ENCODE measurements at places on chromosomes 2 and 18.

- no peak for DNase-seq
Measured at GRCh38 chr18:72675394-72675793, 131.3 kb upstream of the CBLN2 start.

- no peak for DNase-seq
Measured at GRCh38 chr2:171824086-171824485, 70.0 kb downstream of the SLC25A12 start.

GRCh38 chr18:30522288-30522929 is 520.1 kb downstream of the DSC3 start:
- DNase-seq = no peak

- DNase-seq = no peak
Measured at GRCh38 chr2:129135017-129135416, 816.3 kb upstream of the HS6ST1 start.

GRCh38 chr2:151916632-151917031 is 88.4 kb upstream of the ARL5A start:
- no peak for DNase-seq

- no peak for DNase-seq
Measured at GRCh38 chr2:217611056-217611455, 391.7 kb downstream of the TNS1 start.

DNA sequence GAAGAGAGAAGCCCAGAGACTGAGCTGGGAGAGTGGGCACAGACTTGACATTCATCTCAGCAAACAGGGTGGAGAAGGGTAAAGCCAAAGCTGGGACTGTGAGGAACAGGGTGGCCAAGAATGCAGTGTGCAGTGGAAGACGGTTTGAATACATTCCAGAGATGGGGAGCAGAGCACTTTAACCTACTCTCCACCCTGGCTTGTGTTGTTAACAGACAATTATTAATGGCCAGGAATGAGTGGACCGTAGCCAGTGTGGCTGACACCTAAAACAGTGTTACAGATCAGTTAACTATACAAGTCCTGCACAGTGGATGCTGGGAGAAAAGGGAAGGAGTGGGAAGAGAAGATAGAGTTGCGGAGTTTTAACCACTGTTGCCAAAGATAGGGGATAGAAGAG is 7.4 kb upstream of the NAB1 start:
- DNase-seq = no peak

- no peak for DNase-seq
Measured at GRCh38 chr18:4636967-4637366, 181.9 kb upstream of the DLGAP1 start.

GRCh38 chr18:34862561-34862960 is 152.5 kb downstream of the DTNA start:
- DNase-seq = no peak

DNA sequence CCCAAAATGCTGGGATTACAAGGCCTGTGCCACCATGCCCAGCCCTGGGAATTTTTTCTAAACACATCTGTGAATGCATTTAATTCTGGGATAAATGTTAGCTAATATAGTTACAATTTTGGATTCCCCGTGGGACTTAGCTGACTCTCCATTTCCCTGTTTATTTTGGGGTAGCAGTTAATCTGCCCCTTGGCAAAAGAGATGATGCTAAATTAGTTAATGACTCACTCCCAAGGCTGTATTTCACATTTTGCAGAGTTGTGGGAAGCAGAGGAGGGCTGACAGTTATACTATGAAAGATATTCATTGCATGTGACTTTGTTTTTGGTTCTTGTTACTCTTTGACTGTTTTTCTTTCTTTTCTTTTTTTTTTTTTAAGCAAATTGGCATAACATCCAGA is 3.2 kb downstream of the MTHFD2 start:
- DNase-seq = no peak

DNA sequence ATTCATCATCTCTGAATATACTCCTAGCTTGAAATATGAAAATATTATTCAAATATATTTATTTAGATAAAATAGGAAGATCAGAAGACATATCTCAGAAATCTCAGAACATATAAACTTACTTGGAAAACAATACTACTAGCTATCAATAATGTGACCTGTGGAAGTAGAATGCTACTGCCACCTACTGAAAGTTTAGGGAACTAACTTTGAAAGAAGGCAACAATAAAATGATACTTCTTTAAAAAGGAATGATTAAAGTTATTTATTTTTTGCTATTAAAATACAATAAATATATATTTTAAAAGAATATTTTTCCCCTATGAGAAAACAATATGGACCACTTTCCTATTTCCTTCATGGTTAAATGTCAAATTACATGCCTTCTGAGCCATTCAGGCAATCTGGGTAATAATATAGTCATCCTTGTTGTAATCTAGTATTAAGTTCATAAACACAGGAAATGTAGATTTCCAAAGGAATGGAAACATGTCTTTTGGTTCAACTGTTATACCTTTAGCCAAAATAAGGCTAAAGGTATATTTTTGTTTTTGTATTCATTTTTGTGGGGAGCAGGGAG is 26.0 kb downstream of the ACADL start:
- DNase-seq = no peak

DNA sequence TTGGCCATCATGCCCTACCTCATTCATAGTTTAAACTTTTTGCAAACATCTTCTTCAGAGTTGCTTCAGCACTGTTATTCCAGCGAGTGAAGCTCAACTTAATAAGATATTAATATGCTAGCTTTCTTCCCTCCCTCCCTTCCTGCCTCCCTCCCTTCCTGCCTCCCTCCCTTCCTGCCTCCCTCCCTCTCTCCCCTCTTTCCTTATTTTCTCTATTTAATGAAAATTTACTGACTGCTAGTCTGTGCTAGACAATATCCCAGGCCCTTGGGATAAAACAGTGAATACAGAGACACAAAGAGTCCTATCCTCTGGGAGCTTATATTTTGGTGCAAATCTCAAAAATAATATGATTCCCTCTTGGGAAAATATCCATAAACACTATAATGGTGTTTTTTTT is 42.9 kb downstream of the DOCK10 start:
- no peak for DNase-seq

DNA sequence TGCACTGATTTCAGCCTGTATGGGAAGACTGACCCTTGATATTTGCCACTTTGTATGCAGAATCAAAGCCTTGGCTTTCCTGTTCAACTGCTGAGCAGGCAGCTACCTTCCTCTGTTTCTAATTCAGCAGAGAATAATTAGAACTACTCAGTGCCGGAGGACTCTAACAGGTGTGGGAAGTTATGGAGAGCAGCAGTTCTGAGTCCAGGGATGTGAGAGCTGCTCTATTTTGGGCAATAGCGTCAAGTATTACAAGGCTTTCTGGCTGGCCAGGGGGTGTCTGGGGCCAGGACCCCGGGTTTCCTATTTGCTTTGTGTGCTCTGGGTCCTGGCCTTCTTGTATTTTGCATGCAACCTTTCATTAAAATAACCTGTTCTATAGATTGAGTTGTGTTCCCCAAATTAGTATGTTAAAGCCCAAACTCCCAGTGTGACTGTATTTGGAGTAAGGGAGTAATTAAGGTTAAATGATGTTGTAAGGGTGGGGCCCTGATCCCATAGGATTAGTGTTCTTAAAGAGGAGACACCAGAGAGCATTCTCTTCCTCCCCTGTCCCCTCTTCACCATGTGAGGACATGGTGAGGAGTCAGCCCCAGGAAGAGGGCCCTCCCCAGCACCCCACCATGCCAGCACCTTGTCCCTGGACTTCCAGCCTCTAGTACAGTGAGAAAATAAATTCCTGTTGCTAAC is 5.6 kb upstream of the NTSR2 start:
- DNase-seq = no peak

DNA sequence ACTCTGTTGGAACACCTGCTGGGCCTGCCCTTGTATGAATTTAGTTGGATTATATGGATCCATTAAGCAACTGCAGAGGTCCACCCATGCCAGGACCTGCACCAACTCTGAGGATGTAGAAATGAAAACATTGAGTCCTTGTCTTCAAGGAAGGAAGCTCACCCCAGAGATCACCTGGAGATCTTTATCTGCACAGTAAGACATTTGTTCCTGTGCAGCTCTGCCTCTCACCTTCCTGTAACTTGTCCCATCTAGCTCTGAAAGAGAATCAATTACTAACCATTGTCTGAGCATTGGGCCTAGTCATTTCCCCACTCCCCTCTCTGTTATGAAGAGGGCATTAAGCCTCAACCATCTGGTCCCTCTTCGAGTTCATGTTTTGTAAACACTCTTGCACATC is 105.2 kb upstream of the YWHAQ start:
- DNase-seq = no peak

GRCh38 chr2:225771701-225772100 is 372.2 kb downstream of the NYAP2 start:
- DNase-seq = no peak

GRCh38 chr18:79662034-79662433 is 17.6 kb upstream of the CTDP1 start:
- no peak for DNase-seq

DNA sequence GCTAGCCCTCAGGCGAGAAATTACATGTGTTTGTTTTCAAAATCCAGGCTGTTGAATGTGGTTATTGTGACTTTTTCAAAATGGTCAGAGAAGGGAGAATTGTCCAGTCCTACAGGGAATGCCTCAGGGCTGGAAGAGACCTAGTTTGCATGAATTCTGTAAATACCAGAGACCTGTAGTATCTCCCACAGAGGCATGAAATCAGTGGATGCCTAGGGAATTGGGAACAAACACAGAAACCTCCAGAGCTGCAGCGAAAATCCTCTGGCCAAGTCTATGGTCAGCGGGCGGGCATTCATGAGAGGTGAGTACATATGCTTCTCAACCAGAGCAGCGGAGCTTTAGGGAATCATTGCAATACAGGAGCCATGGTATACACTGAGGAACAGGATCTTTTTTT is 1596.5 kb upstream of the NXPH2 start:
- DNase-seq = no peak

- DNase-seq = no peak
Measured at GRCh38 chr2:65076345-65076710, 20.1 kb downstream of the CEP68 start.

DNA sequence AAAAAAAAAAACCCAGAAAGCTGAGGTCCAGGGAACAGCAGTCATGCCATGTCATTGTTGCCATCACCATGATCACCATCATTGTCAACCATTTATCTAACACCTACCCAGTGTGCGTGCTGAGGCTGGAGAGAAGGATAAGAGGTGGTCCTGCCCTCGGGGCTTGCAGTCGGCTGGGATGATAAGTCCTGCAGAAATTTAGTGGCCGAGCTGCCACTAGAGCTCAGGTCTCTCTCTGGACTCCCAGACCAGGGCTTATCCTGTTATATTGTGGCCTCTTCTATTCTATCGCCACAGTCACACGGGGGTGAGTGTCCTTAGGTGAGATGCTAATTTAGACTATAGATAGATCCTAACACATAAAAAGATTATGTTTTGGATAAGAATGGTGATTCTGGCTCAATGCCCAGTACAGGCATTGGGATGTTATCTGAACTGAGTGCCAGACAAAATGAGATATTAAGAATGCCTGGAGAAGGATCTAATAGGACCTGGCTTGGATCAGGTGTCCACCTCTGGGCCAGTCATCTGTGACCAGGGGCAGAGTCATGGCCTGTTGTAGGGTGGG is 43.2 kb upstream of the YWHAQ start:
- no peak for DNase-seq

GRCh38 chr18:37450434-37451132 is 115.0 kb downstream of the CELF4 start:
- no peak for DNase-seq

DNA sequence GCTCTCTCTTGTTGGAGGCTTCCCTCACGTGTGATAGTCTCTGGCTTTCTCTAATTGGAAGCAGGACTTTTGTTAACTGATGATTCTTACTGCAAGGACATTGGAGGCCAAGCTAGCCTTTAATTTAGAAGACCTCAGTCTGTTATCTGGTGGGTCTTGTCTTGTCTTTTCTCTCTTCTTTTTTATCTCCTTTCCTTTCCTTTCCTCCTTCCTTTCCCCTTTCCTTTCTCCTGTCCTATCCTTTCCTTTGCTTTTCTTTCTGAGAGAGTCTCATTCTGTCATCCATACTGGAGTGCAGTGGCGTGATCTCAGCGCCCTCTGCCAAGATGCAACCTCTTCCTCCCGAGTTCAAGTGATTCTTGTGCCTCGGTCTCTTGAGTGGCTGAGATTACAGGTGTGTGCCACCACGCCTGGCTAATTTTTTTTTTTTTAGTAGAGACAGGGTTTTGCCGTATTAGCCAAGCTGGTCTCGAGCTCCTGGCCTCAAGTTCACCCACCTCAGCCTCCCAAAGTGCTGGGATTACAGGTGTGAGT is 18.1 kb downstream of the CCNYL1 start:
- no peak for DNase-seq

DNA sequence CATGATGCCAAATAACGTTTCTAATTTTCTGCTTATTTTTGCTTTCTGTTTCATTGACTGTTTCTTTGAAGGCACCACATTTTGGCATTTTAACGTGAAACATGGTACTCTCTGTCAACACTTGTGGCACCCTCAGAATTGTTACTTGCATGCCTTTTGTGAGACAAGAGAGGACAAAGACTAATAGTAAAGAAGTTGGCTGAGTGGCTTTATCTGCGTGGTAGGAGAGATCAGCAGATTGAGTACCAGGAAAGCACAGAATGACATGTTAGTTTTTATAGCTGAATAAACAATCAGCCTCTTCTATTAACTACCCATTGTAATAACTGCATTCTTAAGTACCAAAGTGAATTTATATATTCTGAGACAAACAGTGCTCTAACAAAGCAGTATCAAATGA is 8.6 kb downstream of the ZNF638 start:
- no peak for DNase-seq

GRCh38 chr2:43227830-43228281 is 1.4 kb upstream of the ZFP36L2 start:
- DNase-seq = no peak

DNA sequence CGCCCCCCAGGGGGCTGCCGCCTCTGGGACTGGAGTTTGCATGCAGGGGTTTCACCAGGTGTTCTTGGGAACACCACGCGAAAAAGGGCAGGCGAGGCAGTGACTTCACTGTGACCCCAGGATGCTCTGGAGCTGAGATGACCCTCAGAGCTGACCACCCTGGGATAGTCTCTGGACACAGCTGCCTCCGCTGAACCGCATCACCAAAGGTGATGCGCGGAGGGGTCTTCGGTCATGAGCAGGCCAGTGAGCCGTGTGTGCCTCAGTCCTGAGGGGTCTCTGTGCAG is 17.5 kb downstream of the GPR35 start:
- no peak for DNase-seq

DNA sequence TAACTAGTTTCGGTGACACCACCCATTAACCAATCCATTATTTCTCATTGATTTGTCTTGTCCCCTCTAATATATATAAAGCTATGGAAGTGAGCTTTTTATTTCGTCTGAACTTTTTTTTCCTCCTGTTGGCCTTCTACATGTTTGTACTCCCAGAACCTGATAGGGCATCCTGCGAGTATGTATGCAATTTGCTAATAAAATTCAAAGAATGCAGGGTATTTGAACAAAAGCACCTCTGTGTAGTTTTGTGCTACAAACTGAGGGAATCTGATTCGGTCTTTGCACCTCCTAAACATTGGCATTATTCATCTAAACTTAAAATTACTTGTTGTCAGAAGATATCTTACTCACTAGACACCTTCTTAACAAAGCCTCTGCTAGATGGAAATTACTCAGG is 242.9 kb upstream of the TMEFF2 start:
- no peak for DNase-seq

GRCh38 chr2:240601831-240602160 is 15.3 kb downstream of the CAPN10 start:
- DNase-seq = no peak

GRCh38 chr18:60259052-60259681 is 113.4 kb downstream of the MC4R start:
- no peak for DNase-seq

All from glomerular endothelial cell (primary cell).